ENCODE measurements at places on chromosomes 2 and 18.

DNA sequence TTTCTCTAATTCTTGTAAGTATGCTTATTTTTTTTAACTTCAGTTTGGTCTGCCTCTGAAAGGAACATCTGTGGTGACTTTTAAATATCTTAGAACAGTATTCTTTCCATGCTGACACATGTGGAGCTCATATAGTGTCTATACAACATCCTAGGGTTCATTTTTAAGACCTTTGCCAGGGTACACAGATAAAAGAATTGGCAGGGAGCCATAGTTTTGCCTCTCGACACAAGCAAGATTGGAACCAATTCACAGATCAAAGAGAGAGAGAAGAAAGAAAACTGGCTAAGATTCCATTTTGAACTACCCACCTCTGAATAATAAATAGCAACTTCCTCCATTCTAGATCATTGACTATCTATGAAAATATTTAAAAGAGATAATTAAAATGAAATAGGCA is 142.7 kb upstream of the ST6GAL2 start:
- DNase-seq = no peak

- no peak for DNase-seq
These were observed 590.3 kb downstream of the BCL11A start for GRCh38 chr2:59963157-59963556.

- no peak for DNase-seq
These were observed 1464.7 kb upstream of the ZEB2 start for GRCh38 chr2:145984580-145984979.

DNA sequence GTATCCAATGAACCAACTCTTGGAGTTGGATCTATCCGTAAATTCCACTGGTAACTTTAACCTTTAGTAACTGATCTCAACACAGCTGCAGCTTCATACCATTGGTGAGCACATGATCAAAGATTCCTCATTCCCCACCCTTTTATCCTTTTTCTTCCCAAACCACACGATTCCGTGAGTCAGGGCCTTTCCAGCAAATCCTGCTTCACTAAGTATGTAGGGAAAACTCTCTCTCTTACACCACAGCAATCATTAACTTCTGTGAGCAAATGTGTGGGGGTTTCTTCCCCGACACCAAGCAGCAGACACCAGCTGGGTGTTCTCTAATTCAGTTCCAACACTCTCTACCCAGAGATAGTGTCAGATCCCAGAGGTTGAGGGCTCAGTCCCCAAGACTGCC is 23.5 kb downstream of the ELP2 start:
- no peak for DNase-seq

GRCh38 chr2:55365303-55365702 is 54.4 kb downstream of the CCDC88A start:
- no peak for DNase-seq

DNA sequence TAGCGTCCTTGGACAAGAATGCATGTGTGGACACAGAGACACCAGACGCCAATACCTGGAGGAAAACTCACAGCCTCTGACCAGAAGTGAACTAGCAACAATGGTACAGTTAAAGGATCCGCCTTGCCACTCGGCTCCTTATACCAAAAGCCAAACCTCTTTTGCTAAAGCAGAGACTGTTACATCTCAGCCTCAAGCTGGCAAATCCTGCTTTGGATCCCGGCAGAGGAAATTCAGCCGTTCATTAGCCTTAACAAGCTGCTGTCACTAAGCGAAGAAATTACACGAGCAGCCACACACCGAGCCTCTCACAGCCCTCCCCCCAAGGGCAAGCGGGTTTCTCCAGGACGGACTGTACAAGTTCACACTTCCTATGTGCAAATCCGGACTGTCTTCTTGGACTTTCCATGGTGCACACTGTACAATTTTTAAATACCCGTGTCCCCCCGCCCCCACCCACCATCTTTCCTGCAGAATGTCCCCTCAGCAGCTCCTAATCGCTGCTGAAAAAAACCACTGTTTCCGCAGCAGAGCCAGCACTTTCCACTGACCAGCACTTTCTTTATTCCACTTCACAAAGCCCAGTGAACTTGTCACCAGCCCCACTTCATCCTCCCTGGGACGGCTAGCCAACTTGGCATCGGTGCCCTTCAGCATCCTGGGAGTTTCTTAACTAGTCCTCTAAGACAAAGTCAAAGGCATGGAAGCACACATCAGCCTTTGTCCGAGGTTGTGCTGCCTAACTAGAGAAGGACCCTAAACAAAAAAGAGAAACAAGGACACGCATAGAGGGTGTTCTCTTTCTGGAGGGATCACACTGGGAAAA is 1.5 kb downstream of the KLF7 start:
- no peak for DNase-seq

GRCh38 chr2:174014699-174015070 is 49.5 kb upstream of the SP3 start:
- no peak for DNase-seq

GRCh38 chr2:31831585-31831984 is 179.2 kb downstream of the MEMO1 start:
- DNase-seq = no peak

DNA sequence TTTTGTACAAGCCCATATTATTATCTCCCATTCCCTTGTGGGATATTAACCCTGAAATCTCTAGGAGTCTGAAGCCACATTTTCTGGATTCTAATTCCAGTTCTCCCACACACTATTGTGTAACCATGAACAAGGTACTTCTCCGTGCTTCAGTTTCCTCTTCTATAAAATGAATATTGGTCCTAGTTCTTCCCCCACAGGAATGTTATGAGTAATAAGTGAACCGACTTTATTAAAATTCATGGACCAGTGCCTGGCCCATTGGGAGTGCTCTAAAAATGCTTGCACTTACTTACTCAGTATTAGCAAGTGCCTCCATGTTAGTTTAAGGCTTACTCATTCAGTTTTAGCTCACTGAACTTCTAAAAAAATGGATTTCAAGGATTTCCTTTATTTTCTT is 1.4 kb upstream of the ACMSD start:
- DNase-seq = no peak

GRCh38 chr18:77000527-77000926 is 132.1 kb downstream of the MBP start:
- no peak for DNase-seq

- no peak for DNase-seq
These were observed 46.4 kb downstream of the PCBP1 start for GRCh38 chr2:70133491-70134322.

- DNase-seq = no peak
These were observed 223.1 kb downstream of the EXOC6B start for GRCh38 chr2:72602711-72603110.

DNA sequence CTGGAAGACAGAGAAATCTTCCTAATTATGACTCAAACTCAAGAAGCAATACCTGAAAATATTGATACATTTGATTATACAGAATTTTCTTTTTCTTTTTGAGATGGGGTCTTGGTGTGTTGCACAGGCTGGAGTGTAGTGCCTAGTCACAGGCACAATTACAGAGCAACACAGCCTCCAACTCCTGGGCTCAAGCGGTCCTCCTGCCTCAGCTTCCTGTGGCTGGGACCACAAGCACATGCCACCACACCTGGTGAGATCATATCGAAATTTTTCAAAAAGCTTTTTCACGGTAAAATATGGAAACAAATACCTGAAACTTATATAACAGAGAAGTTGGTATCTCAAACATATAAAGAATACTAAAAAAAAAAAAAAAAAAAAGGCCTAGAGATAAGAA is 27.9 kb downstream of the TGFBRAP1 start:
- DNase-seq = no peak

DNA sequence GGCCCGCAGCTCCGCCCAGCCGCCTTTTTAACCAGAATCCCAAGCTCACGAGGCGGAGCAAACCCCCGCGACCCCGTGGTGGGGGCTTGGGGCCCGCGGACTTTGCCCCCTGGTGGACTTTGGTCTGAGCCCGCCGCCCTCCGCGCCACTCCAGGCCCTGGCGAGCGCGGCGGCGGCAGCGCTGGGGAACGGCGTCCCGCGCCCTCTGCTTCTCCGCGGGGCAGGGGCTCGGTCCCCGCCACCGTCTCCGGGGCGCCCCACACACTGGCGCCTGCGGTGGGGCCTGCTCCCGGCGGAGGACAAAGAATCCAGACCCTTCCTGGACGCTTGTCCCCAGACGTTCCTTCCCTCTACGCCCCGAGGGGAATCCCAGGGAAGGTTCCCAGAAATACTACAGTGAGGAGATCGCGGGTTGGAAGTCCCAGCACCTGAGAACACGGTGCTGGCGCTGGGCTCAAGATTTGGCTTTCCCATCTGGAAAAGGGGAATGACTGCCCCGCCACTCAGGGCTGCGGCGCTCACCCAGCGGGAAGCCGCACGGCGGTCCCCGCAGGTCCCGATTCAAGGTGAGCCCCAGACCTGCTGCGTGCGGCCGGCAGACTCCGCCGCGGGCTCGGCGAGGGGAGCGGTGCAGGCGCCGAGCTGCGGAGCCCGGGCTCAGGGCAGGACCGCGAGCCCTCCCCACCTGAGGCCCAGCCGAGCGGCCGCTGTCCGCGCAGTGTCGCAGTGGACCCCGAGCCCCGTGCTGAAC is at the start of gene HAAO:
HAAO (minus strand) TSS at position 1 of the 751 bp plus-strand sequence. CDS start 47 bp downstream, outside the sequence.
- no peak for DNase-seq

GRCh38 chr2:118269408-118270051 is 181.3 kb downstream of the INSIG2 start:
- no peak for DNase-seq

DNA sequence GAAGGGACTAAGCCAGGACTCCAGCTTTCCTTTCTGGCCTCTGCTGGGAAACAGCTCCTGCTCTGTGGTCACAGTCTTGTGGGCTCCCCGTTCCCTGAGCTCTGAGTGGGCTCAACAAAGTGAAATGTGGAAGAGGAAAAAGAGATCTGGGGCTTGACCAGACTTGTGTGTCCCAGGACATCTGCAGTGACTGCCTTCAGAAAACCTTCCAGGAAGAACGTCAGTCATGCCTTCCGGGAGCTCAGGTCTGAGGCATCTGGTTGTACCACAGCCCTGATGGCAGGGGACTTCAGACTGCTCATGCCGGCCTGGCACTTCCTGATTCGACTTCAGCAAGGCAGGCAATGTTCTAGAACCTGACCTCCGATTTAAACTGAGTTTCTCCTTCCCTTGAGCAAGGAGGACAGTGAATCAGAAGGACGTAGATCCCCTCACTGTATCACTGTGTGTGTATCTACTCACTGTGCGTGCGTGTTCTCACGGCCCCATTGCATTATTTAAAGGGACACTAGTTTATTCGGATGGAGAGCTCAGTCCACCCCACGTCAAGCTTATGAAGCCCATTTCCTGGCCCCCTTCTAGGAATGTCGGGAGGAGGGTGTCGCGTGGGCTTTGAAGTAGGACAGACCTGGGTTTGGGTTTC is 548 bp upstream of the FBLN7 start:
- DNase-seq = no peak

DNA sequence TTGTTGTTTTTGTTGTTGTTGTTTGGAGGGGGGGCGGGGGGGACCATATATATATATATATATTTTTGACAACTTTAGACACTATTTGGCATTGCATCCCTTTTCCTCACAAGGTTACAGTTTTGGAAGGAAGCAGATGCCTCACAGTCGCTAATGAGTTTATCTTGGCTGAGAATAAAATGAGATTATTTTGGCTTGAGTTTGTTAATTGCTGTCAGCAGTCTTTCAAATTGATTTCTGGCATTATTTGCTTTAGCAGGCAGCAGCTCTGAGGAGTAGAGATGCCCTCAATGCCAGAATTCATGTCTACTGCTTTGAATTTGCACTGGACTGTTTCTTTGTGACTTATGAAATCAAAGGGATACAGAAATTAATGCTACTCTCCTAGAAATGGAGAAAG is 595.2 kb upstream of the HNMT start:
- no peak for DNase-seq

- DNase-seq = no peak
These were observed 133.5 kb downstream of the FAM124B start for GRCh38 chr2:224268441-224268840.

DNA sequence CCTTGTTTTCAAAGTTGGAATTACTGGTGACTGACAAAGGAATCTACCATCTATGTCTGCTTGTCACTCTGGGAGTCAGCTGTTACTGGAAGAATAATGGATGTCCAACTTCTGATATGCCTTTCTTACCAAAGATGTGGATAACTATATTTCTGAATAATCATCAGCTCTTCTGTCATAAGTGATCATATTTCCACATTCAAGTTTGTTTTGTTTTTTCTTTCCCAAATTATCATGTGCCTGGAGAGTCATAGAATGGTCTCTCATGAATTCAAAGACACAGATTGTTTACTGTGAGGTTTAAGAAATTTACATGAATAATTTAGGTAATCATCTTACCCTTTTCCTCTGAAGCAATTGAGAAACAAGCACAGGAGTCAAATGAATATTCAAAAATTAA is 986.7 kb upstream of the CDH2 start:
- DNase-seq = no peak

GRCh38 chr2:169775765-169776164 is 22.9 kb upstream of the SSB start:
- no peak for DNase-seq

- DNase-seq = no peak
These were observed 76.0 kb downstream of the HS1BP3 start for GRCh38 chr2:20574930-20575329.

GRCh38 chr2:40271094-40271493 is 180.8 kb downstream of the SLC8A1 start:
- no peak for DNase-seq

DNA sequence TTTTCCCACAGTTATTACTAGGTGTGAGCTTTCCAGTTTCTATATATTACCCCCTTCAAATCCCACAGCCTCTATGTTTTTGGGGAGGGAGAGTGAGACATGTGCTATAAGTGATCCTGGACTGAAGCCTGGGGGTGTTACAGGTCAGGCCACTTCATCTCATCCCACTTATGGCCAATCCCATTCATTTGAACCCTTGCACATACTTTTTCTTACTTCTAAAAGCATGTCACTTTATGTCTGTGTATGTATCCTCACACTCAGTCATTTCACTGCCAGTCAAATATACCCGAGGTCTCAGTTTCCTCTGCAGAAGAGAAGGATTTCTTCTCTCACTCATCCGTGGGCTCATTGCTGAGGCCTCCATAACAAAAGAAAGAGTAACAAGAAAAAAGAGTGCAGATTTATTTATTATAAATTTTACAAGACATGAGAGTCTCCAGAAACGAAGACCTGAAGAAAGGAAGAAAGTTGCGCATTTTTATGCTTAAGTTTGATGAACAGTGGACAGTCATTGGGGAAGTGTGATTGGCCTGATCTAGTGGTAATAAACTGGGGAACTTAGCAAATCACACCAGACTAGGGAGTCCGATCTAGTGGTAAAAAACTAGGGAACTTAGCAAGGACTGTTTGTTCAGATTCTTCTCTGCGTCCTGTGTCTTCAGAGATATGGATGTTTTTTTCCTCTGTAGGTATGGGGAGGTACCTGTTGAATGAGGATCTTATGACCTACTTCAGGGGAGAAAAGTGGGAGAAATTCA is 52.1 kb downstream of the ICOS start:
- DNase-seq = no peak
